ENCODE measurements at places on chromosomes 7 and 10. TPM values are rescaled to one million over a fixed set of nuclear protein-coding genes. Genes with fewer than 3 reads are reported as not detected.

Gene TMEM229A
- polyA plus RNA-seq = 1.4 TPM

Gene PHKG1
- polyA plus RNA-seq = 9.3 TPM

Gene ARHGAP19
- polyA plus RNA-seq = 7.6 TPM

Gene GPR26
- not detected for polyA plus RNA-seq

Gene CCDC146
- polyA plus RNA-seq = 5.4 TPM

GRCh38 chr7:40777730-40778312 is 643.0 kb downstream of the SUGCT start:
- no peak for DNase-seq
- peaks cover 26% of the 10 kb centered on the region for H3K4me1 ChIP-seq
- no peaks in the 10 kb centered on the region for H3K36me3 ChIP-seq
- no peak overlapping the region for H3K4me3 ChIP-seq

GRCh38 chr10:3805791-3806461 is 20.9 kb upstream of the KLF6 start:
- H3K36me3 ChIP-seq = no peaks in the 10 kb centered on the region
- H3K4me3 ChIP-seq = no peak overlapping the region
- DNase-seq = no peak
- H3K27me3 ChIP-seq = no peaks in the 10 kb centered on the region
- H3K4me1 ChIP-seq = no peaks in the 10 kb centered on the region

- no peaks in the 10 kb centered on the region for H3K36me3 ChIP-seq
- no peaks in the 10 kb centered on the region for H3K4me1 ChIP-seq
- H3K4me3 ChIP-seq = no peak overlapping the region
- no peaks in the 10 kb centered on the region for H3K27me3 ChIP-seq
- DNase-seq = no peak
These were observed 7.8 kb downstream of the VIPR2 start for GRCh38 chr7:159136846-159137245.

DNA sequence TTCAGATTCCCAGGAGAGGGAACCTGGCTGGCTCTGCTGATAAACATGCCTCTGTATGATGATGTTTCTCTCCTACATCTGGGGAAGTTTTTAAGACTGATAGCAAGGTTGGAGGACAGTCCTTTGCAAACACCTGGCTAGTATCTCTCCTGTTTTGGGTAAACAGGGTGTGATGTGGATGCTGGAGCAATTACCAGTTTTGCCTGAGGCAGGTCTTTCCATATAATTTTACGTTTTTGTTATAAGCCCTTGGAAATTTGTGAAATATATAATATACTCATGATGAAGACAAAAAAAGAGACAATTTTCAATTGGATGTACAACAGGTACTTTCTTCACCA is 138.6 kb downstream of the ADAM22 start:
- no peaks in the 10 kb centered on the region for H3K36me3 ChIP-seq
- no peak overlapping the region for H3K4me3 ChIP-seq
- no peaks in the 10 kb centered on the region for H3K27me3 ChIP-seq
- no peaks in the 10 kb centered on the region for H3K4me1 ChIP-seq

DNA sequence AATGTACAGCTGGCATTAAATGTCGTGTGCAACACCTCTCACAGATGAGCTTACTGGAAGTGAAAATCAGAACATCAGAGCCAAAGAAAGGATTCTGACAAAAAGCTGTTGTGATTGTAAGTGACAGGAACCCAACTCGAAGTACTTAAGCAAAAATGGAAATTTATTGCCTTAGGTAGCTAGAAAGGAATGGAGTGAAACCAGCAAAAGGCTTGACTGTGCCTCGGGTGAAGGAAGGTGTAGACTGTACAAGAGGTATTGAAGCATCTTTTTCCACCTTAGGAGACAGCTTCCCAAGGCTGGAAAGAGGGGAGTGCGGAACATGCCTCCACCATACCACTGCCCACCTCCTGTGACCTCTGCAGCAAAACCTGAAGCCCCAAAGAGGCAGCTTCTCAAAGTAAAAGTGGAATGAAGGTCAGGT is 27.3 kb upstream of the ITGB1 start:
- H3K36me3 ChIP-seq = no peaks in the 10 kb centered on the region
- no peak overlapping the region for H3K4me3 ChIP-seq
- no peak for DNase-seq
- H3K27ac ChIP-seq = peak overlapping the region; percentile 74

GRCh38 chr10:110530131-110530831 is 32.6 kb downstream of the DUSP5 start:
- no peaks in the 10 kb centered on the region for H3K27me3 ChIP-seq
- no peaks in the 10 kb centered on the region for H3K36me3 ChIP-seq
- no peak overlapping the region for H3K27ac ChIP-seq
- no peak overlapping the region for H3K4me3 ChIP-seq

DNA sequence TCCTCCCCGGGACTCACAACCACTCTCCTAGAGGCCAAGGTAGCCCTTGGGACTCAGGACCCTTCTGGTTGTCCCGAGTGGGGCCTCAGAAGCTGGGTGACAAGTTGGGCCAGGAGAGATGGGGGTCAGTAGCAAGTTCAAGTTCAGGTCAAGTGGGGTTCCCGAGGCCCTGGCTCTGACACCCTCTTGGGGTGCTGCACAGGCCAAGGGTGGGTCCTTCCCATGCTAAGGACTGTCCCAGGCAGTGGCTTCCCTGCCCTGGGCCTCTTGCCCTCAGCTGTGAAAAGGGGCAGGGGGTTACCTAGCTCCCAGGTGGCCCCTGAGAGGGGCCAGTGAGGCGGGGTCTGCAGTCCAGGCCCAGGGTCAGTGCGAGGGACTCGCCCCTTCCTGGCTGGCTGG is 115.4 kb upstream of the TNRC18 start:
- no peaks in the 10 kb centered on the region for H3K27me3 ChIP-seq
- H3K4me1 ChIP-seq = no peaks in the 10 kb centered on the region
- H3K36me3 ChIP-seq = no peaks in the 10 kb centered on the region
- no peak overlapping the region for H3K4me3 ChIP-seq

- DNase-seq = no peak
- H3K4me1 ChIP-seq = peaks cover 21% of the 10 kb centered on the region
- H3K27me3 ChIP-seq = no peaks in the 10 kb centered on the region
These were observed 13.2 kb upstream of the MAP3K8 start for GRCh38 chr10:30420766-30421165.

DNA sequence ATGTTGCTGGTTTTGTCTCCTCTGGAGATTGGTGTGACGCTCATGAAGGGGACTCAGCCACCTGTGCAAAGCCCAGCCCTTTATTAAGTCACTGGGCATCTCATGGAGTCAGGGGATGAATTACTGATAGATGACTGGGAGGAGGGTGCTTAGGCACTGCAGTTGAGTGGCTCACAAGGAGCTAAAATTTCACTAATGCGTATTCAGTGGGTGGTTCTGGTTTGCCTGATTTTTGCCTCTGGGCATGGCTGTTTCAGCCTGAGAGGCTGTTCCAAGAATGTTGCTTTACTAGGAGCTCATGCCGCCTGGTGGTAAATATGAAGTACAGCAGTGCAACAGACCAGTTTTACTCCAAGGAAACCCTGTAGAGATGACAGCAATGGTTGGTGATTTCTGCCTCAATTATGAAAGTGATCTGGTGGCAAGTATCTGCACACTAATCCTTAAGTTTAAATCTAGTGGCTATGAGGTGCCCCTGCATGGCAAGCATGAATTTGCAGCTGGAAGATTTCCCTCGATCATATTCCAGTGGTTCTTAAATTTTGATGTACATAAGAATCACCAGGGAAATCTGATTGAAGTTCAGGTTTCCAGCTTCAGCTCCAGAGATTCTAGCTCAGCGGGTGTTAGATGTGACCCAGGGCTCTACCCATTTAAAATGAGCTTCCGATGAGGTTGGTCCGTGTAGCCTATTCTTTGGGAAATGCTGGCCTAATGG is 19.9 kb downstream of the ACTA2 start:
- H3K36me3 ChIP-seq = no peaks in the 10 kb centered on the region
- H3K4me1 ChIP-seq = no peaks in the 10 kb centered on the region
- H3K4me3 ChIP-seq = no peak overlapping the region
- peak; percentile 78 for DNase-seq
- H3K27ac ChIP-seq = peak overlapping the region; percentile 67

DNA sequence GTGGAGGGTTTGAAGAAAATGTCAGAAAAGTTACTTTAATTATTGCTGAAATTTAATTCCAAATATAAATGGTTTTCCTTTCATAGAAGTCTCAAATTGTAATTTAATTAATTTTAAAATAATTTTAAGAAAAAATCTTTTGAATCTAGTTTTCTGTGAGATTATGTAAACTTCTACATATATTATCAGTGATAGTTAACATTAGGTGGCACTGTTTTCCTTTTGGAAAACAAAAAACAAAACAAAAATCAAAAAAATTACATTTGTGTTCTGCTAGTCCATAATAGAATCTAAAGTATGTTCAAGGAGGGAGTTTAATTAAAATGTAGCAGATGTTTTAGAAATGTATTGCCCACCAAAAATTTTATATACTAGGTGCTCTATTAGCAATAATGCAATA is 1456.7 kb downstream of the REEP3 start:
- no peaks in the 10 kb centered on the region for H3K27me3 ChIP-seq
- no peak overlapping the region for H3K4me3 ChIP-seq
- no peaks in the 10 kb centered on the region for H3K4me1 ChIP-seq
- no peak overlapping the region for H3K27ac ChIP-seq

DNA sequence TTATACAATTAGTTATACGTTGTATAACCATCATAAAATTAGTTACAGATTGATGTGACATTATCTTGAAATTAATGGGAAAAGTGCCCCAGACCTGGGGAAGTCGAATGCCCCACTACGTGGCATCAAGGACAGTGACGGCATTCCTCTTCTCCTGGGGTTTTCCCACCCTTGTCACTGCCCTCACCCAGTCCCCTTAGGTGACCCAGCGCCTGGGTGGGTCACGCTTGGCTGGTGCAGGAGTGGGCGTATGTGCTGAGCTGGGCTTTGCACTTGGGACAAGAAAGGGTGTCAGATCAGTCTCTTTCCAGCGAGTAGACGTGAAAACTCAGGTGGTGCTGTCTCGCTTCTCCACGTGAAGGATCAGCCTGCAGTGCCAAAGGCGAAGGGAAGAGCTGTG is 7.6 kb downstream of the FOXK1 start:
- DNase-seq = no peak
- no peaks in the 10 kb centered on the region for H3K27me3 ChIP-seq
- no peak overlapping the region for H3K4me3 ChIP-seq
- H3K4me1 ChIP-seq = peaks cover 89% of the 10 kb centered on the region
- no peaks in the 10 kb centered on the region for H3K36me3 ChIP-seq
- H3K27ac ChIP-seq = no peak overlapping the region

- no peak overlapping the region for H3K27ac ChIP-seq
- H3K4me3 ChIP-seq = no peak overlapping the region
- no peak for DNase-seq
- H3K4me1 ChIP-seq = peaks cover 2% of the 10 kb centered on the region
- H3K36me3 ChIP-seq = no peaks in the 10 kb centered on the region
These were observed 40.0 kb downstream of the DIP2C start for GRCh38 chr10:649445-649797.

- H3K36me3 ChIP-seq = no peaks in the 10 kb centered on the region
- H3K27ac ChIP-seq = no peak overlapping the region
These were observed 494.3 kb downstream of the AUTS2 start for GRCh38 chr7:70092314-70093204.

GRCh38 chr7:94142281-94142680 is 138.1 kb upstream of the BET1 start:
- no peaks in the 10 kb centered on the region for H3K27me3 ChIP-seq
- DNase-seq = no peak
- H3K36me3 ChIP-seq = no peaks in the 10 kb centered on the region
- no peak overlapping the region for H3K27ac ChIP-seq
- no peak overlapping the region for H3K4me3 ChIP-seq

GRCh38 chr7:47571331-47572093 is 10.4 kb downstream of the TNS3 start:
- H3K4me3 ChIP-seq = peak overlapping the region; percentile 9
- H3K36me3 ChIP-seq = no peaks in the 10 kb centered on the region
- peaks cover 91% of the 10 kb centered on the region for H3K4me1 ChIP-seq
- H3K27ac ChIP-seq = peak overlapping the region; percentile 94
- DNase-seq = peak; percentile 82

- peak; percentile 98 for DNase-seq
- no peaks in the 10 kb centered on the region for H3K36me3 ChIP-seq
- no peak overlapping the region for H3K4me3 ChIP-seq
- peak overlapping the region; percentile 92 for H3K27ac ChIP-seq
- H3K4me1 ChIP-seq = peaks cover 45% of the 10 kb centered on the region
- no peaks in the 10 kb centered on the region for H3K27me3 ChIP-seq
These were observed 106.7 kb downstream of the TNS3 start for GRCh38 chr7:47474937-47475879.

- no peaks in the 10 kb centered on the region for H3K27me3 ChIP-seq
- H3K4me1 ChIP-seq = peaks cover 18% of the 10 kb centered on the region
- DNase-seq = peak; percentile 90
- H3K27ac ChIP-seq = peak within 1 kb of the TSS; percentile 51
- no peaks in the 10 kb centered on the region for H3K36me3 ChIP-seq
These were observed at the start of gene NOM1 for GRCh38 chr7:156949541-156950380. Gene NOM1, plus strand, starts transcription at chr7:156949712. Its CDS starts 26 bp downstream, at chr7:156949738.

DNA sequence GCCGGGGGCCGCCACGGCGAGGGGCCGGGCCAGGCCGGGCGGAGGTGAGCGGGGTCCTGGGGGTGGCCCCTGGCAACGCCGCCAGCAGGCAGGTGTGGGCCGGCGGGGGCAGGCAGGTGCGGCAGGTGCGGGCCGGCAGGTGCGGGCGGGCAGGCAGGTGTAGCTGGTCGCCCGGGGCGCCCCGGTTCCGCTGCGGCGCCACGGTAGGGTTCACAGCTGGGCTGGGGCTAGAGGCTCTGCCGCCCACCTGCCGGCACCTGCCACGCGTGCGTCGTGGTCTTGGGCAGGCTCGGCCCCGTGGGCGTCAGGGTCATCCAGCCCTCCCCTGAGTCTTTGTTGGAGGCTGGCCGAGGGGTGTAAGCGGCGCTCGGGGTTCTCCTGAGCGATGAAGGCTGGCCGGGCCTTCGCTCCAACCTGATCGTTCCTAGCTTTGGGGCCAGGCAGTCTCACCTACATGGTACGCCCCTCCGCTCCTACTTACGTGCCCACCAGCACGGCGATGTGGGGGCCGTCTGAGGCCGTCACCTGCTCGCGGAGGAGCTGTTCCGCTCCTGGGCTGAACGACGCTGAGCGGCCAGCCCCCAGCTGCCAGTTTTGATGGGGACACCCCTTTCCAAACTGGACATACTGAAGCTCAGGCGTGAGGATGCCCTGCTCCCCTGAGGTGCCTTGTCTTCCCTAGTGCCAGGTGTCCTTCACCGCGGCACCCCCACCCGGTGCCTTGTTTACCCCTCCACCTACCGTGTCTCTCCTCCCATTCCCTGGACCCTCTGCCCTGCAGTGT is 493 bp downstream of the ZMIZ2 start:
- no peaks in the 10 kb centered on the region for H3K27me3 ChIP-seq
- no peak for DNase-seq
- no peaks in the 10 kb centered on the region for H3K36me3 ChIP-seq

DNA sequence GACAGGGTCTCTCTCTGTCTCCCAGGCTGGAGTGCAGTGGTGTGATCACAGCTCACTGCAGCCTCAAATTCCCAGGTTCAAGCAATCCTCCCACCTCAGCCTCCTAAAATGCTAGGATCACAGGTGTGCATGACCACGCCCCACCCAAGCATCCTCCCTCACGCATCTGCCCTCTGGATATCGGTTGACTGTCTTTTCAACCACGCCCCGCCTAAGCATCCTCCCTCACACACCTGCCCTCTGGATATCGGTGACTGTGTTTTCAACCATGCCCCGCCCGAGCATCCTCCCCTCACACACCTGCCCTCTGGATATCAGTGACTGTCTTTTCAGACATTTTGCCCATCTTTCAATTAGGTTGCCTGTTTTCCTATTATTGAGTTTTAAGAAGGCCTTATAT is 140.5 kb downstream of the MAD1L1 start:
- H3K36me3 ChIP-seq = no peaks in the 10 kb centered on the region
- no peak overlapping the region for H3K4me3 ChIP-seq
- H3K27ac ChIP-seq = no peak overlapping the region
- H3K27me3 ChIP-seq = no peaks in the 10 kb centered on the region

Measured in adrenal gland (tissue), 19 donors.